ENCODE measurements at places on chromosomes 16 and 17.

- DNase-seq: no peak
These were observed 23.6 kb downstream of the ALOX15B start for GRCh38 chr17:8062435-8062806.

- DNase-seq: no peak
These were observed 412.4 kb upstream of the ERCC4 start for GRCh38 chr16:13507530-13507929.

- no peak for DNase-seq
These were observed 20.7 kb upstream of the CSNK1D start for GRCh38 chr17:82294064-82294773.

DNA sequence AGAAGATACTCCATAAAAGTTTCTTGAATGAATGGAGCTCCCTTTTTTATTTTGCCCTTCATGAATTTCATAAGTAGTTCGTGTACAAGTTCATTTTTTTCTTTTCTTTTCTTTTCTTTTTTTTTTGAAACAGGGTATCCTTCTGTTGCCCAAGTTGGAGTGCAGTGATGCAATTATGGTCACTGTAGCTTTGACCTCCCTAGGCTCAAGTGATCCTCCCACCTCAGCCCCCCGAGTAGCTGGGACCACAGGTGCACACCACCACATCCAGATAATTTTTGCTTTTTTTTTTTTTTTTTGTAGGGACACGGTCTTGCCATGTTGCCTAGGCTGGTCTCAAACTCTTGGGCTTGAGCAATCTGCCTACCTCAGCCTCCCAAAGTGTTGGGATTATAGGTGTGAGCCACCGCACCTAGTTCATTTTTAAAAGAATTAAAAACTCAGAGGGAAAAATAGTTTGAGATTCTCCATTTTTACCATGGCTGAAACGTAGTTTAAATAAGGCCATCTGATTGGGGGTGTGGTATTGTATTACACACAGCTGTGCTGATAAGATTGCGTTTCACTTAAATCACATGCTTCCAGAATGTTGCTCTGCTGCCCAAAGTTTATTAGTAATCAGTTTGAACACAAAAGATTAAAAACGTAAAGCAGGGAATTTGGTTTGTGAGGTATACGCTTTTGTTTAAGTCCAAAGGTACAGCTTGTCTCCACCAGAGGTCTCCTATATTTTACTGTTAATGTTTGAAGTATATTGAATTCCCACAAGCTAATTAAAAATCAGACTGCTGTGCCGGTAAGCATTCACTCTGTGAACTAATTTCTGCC lies 154.1 kb downstream of the SOCS1 start:
- DNase-seq: no peak

DNA sequence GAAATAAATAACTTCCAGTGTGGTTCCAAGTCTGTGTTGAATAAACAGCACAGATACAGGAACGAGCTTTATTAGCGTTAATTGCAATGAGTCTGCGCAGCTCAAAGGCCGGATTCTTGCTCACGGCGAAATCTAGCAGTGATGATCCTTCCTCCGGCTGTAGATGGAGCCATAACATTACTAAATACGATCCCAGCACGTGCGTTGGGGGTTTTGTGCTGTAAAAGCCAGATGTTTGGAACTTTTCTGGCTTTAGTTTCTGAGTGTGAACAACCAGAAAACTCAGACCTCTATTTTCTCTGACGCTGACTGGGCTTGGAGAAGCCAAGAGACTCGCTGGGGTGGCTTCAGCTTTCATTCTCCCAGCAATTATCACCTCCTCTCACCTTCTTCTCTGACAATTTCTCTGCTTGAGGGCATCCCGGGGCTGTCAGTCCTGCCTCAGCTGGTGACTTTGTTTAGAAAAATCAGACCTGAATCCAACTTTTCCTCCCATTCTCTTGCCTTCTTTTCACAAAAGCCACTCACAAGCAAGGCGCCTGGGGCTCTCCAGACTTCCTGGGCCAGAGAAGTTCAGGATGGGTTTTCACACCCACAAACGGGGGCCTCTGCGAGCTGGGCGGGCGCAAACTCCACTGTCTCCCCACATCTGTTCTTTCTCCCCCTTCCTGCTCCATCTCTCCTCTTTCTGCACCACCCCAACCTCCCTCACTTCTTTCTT lies 47.1 kb upstream of the AKTIP start:
- peak; percentile 55 for DNase-seq

GRCh38 chr16:56777001-56777400 lies 47.1 kb downstream of the NUP93 start:
- no peak for DNase-seq

- peak; percentile 80 for DNase-seq
These were observed 15.4 kb downstream of the FLYWCH1 start for GRCh38 chr16:2927010-2927646.

DNA sequence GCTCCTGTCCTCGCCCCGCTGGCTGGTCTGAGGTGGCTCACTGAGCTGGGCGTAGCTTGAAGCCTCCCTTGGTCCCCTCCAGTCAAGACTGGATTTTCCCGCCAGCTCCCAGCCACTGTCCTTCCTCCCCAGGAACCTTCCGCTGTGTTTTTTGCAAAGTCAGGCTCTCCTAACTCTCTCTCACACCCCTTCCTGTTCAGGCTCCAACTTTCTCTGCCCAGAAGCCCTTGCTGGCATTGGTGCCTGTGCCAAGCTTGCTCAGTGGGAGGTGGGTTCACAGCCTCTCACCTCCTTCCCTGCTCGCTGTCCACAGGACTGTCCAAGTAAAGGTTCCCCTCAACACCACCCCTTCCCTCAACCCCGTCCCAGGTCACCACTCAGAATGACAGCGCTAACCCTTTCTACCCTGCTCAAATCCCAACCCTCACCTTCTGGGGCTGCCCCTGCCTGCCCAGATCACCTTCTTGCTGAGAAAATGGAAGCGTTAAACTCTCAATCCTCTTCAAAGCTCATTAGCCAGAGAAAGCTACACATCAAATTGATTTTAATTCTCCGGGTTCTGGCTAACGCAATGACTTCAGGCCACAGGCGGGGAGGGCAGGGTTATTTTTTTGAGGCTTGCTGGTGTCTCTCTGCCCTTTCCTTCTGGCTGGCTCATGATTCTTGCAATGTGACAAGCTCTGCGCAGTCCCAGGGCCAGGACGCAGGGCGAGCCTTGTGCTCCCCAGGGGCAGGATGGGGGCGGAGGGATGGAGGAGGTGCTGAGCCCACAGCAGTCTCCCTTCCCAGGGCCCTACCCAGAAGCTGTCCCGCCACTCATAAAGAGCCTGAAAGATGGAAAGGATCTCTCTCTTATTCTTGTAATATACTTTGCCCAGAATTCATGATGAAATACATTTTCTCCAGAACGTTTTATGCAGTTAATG lies 357.2 kb upstream of the TNRC6C start:
- no peak for DNase-seq

- DNase-seq: no peak
These were observed 111.2 kb downstream of the SHISA9 start for GRCh38 chr16:13012601-13013000.

GRCh38 chr16:70725912-70726828 lies 40.3 kb upstream of the MTSS2 start:
- no peak for DNase-seq

DNA sequence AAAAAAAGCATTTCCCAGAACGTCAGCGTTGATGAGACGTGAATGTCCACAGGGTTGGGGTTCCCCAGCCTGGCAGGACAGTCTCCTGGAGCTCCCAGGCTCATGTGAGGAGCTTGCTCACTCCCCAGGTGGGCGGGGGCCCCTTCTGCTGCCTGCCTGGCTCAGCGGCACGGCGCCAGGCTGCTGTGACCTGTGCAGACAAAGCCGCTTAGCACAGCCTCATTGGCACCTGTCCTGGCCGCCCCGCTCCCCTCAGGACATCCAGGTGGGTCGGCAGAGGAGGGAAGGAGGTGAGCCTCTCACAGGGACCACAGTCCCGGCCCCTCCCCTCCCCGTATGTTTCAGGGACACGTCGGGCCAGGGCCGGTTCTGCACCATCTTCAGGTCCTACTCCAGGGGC lies 12.9 kb upstream of the WFIKKN1 start:
- no peak for DNase-seq

- DNase-seq: no peak
These were observed 344.9 kb downstream of the CPPED1 start for GRCh38 chr16:12458591-12459358.

DNA sequence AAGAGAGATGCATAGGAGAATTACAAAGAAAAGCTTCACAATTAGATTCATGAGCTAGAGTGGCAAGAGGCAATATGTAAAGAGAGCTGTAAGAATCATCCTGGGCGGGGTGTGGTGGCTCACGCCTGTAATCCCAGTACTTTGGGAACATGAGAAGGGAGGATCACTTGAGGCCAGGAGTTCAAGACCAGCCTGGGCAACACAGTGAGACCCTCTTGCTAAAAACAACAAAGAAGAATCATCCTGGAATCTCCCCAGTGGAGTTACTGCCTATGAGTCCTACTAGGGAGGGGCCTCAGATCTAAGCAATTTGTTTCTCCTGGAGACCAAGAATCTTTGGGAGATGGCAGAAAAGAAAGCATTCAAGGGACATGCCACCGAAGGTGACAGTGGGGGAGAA lies 119.1 kb downstream of the HIC1 start:
- DNase-seq: no peak

DNA sequence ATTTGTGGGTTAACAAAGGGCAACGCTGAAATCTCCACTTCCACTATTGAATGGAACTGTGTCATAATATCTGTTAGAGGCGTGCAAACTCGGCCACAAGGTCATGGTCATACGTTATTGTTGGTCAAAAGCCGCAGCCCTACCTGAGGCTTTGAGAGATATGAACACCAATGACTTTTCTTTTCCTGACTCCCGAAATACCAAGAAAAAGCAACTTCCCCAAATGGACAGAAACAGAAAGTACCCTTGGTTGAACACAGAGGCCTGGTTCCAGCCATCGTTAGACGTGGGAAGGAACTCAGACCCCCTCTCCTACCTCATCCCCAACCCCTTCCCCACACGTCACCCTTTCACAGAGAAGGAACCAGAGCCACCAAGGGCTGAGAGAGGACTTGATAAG lies 1.4 kb upstream of the PIK3R5 start:
- DNase-seq: no peak

- no peak for DNase-seq
These were observed 473 bp upstream of the PDIA2 start for GRCh38 chr16:282491-282890.

DNA sequence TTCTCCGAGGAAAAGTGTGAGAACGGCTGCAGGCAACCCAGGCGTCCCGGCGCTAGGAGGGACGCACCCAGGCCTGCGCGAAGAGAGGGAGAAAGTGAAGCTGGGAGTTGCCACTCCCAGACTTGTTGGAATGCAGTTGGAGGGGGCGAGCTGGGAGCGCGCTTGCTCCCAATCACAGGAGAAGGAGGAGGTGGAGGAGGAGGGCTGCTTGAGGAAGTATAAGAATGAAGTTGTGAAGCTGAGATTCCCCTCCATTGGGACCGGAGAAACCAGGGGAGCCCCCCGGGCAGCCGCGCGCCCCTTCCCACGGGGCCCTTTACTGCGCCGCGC lies at the start of gene ERBB2:
Gene ERBB2, plus strand, starts transcription at position 247 of the 330 bp plus-strand sequence. CDS start 175 bp downstream, outside the sequence.
- DNase-seq: peak; percentile 42

- DNase-seq: no peak
These were observed 8.7 kb upstream of the ZNF594 start for GRCh38 chr17:5200360-5200759.

GRCh38 chr16:87834005-87834667 lies 35.2 kb downstream of the SLC7A5 start:
- no peak for DNase-seq

DNA sequence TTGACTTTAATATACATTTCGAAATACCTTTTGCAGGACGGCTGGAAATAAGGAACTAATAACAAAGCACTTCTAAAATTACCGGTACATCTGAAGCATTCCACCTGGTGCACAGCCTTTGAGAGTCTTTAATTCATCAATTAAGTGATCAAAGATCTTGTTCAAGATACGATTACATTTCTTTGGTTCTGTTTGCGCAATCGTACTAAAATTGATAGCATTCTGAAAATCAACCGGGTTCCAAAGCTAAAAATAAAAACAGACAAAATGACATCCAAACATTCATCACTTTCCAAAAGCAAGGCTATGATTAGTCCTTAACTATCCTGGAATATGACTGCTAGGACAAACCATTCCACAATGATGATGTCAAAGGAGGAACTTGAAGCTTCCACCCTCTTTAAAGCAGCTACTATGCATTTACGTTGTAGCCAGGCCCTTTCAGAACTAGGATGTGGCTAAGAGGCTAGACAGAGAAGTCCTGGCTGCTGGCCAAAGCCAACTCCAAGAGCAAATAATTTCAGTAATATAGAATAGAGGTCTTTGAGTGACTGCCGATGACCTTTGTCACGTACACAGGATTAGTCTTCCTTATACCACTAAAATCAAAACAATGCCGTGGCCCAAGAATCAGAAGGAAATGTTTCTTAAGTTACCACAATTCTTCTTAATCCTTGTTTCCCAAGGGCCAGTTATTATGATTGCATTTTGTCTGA lies 299.8 kb upstream of the PSMD7 start:
- DNase-seq: no peak

- peak; percentile 54 for DNase-seq
These were observed 11.1 kb downstream of the TSPOAP1 start for GRCh38 chr17:58317421-58318064.

GRCh38 chr17:77864234-77865111 lies 94.0 kb upstream of the TNRC6C start:
- DNase-seq: no peak

GRCh38 chr17:7959503-7960253 lies 27.7 kb downstream of the CNTROB start:
- no peak for DNase-seq

- DNase-seq: no peak
These were observed 32.2 kb downstream of the HS3ST3A1 start for GRCh38 chr17:13569398-13570123.

DNA sequence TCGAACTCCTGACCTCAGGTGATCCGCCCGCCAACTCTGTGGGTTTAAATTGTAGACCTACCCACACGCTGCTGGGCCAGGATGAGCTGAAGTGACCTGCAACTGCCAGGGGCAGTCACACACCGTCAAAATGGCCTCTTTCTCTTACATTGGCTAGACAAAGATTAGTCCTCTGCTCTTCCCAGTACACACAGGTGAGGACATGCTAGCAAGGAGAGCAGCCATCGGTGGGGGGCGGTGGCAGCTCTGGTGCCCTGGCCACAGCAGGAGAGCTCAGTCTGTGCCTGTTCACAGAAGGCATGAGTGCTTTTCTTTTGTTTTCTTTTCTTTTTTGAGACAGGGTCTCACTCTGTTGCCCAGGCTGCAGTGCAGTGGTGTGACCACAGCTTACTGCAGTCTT lies 29.7 kb downstream of the WIPI1 start:
- DNase-seq: no peak

DNA sequence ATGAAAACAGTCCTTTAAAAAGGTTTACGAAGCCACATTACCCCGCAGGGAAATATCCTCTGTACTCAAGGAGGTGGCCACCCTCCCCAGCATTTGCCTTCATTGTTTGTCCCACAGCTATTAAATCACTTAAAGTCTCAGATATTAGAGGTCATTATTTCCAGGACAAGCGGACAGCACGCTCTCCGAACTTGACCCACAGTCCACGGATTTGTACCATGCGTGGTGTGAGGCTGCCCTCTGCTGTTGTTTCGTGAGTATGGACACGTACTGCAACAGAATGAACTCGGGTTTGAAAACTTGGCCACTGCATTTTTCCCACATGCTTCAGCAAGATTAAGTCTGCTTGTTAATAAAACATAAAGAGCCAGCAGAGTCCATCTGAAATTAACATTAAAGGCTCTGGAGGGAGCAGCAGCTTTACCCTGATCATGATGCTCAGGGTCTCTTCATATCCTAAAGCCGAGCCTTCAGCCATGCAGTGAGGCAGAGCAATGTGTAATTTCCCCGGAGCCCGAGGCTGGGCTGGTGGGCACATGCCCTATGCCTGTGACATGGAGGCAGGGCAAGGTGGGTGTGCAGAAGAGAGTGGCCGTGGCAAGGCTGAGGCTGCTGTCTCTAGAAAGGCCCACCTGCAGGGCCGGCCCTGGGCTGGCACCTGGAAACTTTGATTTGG lies 19.7 kb downstream of the MEAK7 start:
- DNase-seq: peak; percentile 58
